ENCODE measurements at places on chromosomes 16 and 17.

- DNase-seq = no peak
Observed at GRCh38 chr17:60305141-60305540, 86.8 kb downstream of the USP32 start.

DNA sequence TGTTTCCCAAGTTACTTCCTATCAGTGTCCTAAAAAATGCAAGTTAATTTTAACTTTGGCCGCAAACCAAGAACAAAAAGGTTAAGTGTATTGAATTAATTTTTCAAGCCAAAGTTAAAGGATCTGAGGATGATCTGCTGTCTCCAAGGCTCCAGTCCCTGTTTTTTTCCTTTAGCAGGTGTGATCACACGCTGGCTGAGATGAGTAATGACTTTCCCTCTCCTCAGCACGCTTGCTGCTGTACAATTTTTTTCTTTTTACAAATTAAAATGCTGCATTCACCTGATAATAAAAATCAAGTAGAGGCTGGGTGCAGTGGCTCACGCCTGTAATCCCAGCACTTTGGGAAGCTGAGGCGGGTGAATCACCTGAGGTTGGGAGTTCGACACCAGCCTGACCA is 3.9 kb upstream of the TNFSF12 start:
- no peak for DNase-seq

DNA sequence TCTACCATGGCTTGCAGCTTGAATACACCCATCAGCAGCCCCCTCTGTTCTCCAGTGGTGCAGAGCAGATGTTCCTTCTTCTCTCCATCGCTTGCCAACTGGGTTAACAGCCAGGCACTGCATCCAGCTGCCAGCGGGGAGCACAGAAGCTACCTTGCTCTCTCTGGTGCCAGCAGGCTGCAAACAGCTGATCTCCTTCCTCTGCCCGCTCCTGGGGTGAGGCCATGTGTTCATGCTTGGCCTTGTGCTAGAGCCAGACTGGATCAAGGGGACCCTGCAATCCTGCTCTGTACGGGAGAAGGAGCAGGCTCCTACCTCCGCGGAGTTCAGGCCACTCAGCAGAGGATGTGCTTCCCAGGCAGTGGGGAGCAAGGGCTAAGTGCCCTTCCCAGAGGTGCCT is 24.1 kb upstream of the ENGASE start:
- no peak for DNase-seq

DNA sequence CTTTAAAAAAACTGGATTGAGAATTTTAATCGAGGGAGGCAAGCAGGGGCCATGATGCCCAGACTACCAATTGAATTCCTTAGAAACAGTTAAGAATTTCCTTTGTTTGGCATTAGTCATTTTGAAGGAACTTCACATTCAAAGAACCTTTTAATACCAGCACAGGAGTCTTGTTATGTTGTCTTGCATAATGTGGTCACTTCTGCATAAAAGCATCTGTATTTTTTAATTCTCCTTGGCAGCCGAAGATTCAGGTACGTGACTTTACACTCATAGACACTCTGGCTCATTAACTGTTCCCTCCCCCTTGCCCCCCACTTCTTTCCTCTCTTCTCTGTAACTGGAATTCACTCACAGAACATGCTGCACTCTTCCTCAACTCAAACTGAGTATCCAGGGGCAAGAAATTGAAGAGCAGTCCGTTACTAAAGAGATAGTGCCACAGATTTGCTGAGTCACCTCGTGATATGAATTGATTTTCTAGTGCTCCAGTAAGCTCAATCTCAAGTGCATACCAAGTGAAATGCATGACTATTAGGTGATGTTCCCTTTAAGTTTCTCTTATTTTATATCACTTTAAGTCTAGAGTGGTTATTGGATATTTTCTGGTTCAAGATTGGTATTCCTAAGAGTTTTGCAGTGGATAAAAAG is 572.2 kb upstream of the SOX9 start:
- no peak for DNase-seq

DNA sequence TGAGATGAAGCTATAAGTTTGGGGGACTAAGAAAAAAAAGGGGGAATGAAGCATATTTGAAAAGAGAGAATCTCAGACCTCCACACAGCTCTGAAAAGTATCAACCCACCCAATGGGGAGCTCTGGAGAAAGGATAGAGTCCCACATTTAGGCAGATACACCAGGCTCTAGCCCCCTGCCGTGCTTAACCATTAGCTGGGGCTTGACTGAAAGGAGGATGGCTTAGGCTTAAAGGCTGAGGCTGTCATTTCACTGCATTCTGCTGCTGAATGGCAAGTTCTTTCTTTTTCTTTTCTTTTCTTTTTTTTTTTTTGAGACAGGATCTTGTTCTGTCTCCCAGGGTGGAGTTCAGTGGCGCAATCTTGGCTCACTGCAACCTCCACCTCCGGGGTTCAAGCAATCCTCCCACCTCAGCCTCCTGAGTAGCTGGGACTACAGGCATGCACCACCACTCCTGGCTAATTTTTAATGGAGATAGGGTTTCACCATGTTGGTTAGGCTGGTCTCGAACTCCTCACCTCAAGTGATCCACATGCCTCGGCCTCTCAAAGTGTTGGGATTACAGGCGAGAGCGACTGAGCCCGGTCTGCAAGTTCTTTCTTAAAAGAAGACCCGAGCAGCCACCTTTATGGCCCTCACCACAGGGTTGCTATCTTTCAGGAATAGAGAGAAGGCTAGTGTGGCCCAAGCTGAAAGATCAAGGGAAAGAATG is 9.0 kb upstream of the MMP2 start:
- DNase-seq = no peak

DNA sequence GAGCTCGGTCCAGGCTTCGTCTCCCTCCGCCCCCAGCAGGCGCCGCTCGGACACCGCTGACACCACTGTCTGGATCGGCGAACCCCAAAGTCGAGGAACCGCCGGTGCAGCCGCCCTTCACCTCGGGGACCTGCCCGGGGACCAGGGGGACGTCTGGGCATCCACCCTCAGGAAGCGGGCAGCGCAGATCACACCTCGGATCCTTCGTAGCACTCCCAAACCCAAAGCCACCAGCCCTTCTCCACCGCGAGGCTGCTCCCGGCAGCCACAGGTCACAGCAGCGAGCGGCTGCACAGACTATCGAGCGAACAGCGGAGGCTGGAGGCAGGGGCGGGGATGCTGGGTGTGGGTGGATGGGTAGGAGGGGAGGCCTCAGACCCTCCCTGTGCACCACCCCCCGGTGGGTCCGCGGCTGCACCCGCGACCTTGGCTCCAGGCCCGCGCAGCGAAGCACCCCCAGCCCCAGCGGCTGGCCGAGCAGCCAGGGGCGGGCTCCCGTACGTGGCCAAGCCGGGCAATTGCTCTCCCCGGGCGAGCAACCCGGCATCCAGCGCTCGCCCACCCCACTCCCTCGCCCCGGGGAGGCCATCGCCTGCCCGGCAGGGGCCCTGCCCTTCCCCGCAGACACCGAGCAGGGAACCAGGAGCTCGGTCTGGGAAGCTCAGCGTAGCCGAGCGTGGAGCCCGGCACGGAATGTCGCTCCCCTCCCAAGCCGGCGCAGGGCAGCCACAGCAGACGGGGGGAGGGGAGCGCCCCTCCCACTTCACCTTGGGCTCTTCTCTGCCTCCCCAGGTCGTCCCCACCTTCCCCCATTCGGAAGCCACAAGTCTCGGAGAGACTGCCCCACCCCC is 1.0 kb downstream of the SDK2 start:
- no peak for DNase-seq

- DNase-seq = no peak
Observed at GRCh38 chr17:79777120-79777893, 641 bp upstream of the CBX2 start.

- DNase-seq = no peak
Observed at GRCh38 chr16:57906382-57907316, 64.3 kb downstream of the CNGB1 start.

GRCh38 chr16:81457326-81458133 is 12.9 kb downstream of the CMIP start:
- DNase-seq = no peak

GRCh38 chr16:11253995-11254912 is 1.8 kb downstream of the SOCS1 start:
- DNase-seq = no peak

GRCh38 chr17:31738996-31739699 is 119.9 kb downstream of the COPRS start:
- no peak for DNase-seq

DNA sequence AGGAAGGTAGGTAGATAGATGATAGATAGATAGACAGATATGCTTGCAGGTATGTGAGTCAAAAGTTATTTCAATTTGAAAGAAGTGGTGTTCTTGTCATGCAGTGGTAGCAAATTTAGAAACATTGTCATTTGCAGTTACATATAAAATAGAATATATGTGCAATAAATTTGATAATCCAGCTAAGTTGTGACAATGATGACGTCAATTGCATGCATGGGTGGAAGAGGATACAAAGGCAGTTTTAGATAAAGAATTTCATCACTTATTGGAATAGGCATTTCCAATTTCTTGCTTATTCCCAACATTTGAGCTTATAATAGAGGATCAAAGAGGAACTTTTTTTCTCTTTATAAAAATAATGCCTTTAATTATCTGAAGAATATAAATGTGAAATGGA is 99.2 kb upstream of the KCNJ16 start:
- DNase-seq = no peak

GRCh38 chr17:43545383-43545632 is 832 bp downstream of the ETV4 start:
- DNase-seq = no peak

- peak; percentile 82 for DNase-seq
Observed at GRCh38 chr17:2786176-2786881, 9.9 kb upstream of the RAP1GAP2 start.

DNA sequence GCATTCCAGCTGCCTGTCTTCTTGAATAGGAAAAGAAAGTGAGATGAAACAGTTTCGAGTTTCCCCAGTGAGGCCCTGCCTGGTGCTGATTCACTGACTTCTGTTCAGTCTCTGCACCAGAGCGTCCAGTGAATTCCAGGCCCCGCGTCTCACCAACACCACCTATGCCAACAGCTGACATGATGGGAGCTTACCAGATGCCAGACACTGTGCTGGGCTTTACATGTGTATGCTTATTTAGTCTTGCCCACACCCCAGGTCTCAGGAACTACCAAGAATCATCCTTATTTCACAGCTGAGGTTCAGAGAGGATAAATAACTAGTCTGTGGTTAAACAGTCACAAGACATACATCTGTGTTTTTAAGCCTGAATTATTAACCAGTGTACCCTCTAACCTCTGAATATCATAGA is 29.1 kb upstream of the IRX6 start:
- no peak for DNase-seq

GRCh38 chr17:6721744-6722143 is 8.6 kb upstream of the SLC13A5 start:
- no peak for DNase-seq

DNA sequence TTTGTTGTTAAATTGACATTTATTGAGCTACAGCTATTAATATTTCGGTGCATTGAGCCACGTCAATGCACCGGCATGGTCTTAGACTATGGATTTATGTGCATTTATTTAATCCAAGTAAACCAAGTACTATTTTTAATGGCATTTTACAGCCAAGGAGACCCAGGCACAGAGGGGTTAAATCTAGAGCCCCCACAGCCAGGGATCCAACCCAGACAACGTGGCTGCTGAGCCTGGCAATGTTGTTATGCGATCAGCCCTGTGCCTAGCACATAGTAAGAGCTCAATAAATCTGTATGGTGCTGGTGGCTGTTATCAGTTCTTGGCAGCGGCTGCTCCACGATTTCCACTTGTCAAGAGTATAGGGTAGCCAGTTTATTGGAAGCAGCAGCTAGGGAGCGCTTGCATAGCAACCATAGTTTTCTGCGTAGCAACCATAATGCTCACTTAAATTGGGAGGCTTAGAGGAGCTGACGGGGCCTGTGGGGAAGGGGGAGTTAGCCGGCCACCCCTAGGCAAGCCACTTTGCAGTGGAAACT is 541 bp upstream of the RBBP6 start:
- no peak for DNase-seq

GRCh38 chr17:14730821-14731220 is 429.9 kb downstream of the HS3ST3B1 start:
- no peak for DNase-seq

GRCh38 chr16:72240466-72240865 is 68.5 kb upstream of the PMFBP1 start:
- DNase-seq = no peak

All from stimulated activated CD8-positive, alpha-beta memory T cell treated with anti-CD3 and anti-CD28 coated beads, Interleukin-7, amount 100 ng/mL, for 24 hours (primary cell).